ENCODE measurements at places on chromosomes 1 and 21. TPM values are rescaled to one million over a fixed set of nuclear protein-coding genes. Genes with fewer than 3 reads are reported as not detected.

DNA sequence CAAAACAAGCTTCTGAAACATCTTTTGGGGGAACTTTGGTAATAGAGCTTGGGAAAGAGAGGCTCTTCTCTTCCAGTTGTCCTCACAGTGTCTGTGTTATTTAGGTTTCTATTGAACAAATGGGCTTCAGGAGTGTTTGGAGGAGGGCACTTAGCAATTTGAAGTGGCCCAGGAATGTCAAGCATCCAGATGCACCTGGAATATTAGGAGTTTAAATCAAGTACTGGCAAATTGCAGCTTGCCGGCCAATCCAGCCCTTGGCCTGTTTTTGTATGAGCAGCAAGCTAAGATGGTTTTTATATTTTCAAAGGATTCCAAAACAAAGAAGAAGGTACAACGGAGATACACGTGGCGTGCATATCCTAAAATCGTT is 94.7 kb downstream of the CCDC185 start:
- no peaks in the 10 kb centered on the region for H3K4me1 ChIP-seq
- H3K4me3 ChIP-seq: no peak overlapping the region
- H3K36me3 ChIP-seq: no peaks in the 10 kb centered on the region
- DNase-seq: no peak

- H3K36me3 ChIP-seq: peaks cover 92% of the 10 kb centered on the region
- H3K4me1 ChIP-seq: peaks cover 12% of the 10 kb centered on the region
- DNase-seq: no peak
- no peak overlapping the region for H3K4me3 ChIP-seq
Measured at GRCh38 chr1:156475568-156476500, 24.7 kb downstream of the MEF2D start.

DNA sequence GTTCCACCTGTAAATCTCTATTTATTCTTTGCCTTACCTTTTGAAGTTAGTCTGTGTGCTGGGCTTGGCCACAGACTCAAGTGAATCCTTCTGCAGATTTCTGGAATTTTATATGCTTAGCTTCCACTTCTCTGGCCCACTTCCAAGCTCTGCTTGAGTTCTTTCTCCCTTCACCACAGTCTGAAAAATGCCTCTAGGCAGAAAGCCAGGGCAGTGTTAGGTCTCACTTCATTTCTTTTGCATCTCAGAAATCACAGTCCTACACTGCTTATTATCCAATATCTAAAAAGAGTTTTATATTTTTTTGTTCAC is 48.9 kb downstream of the INKA2 start:
- peak overlapping the region; percentile 35 for H3K27ac ChIP-seq
- no peak for DNase-seq
- no peaks in the 10 kb centered on the region for H3K27me3 ChIP-seq

- H3K4me1 ChIP-seq: no peaks in the 10 kb centered on the region
- peaks cover 2% of the 10 kb centered on the region for H3K27me3 ChIP-seq
- no peak overlapping the region for H3K27ac ChIP-seq
- H3K4me3 ChIP-seq: no peak overlapping the region
Measured at GRCh38 chr1:234262007-234262753, 111.1 kb upstream of the COA6 start.

GRCh38 chr1:177525176-177525575 is 354.4 kb downstream of the BRINP2 start:
- H3K36me3 ChIP-seq: no peaks in the 10 kb centered on the region
- no peak for DNase-seq
- H3K4me3 ChIP-seq: no peak overlapping the region
- H3K27me3 ChIP-seq: no peaks in the 10 kb centered on the region

GRCh38 chr1:9653491-9654050 is 2.0 kb downstream of the PIK3CD start:
- peak overlapping the region; percentile 70 for H3K27ac ChIP-seq
- H3K4me1 ChIP-seq: peaks cover 71% of the 10 kb centered on the region
- DNase-seq: peak; percentile 62

GRCh38 chr1:232764458-232765251 is 40.6 kb upstream of the MAP10 start:
- H3K4me1 ChIP-seq: no peaks in the 10 kb centered on the region
- H3K27me3 ChIP-seq: no peaks in the 10 kb centered on the region
- H3K4me3 ChIP-seq: no peak overlapping the region

- H3K4me3 ChIP-seq: no peak overlapping the region
- no peak for DNase-seq
- H3K27me3 ChIP-seq: peaks cover 29% of the 10 kb centered on the region
- no peak overlapping the region for H3K27ac ChIP-seq
- H3K4me1 ChIP-seq: peaks cover 13% of the 10 kb centered on the region
Measured at GRCh38 chr1:147071142-147071541, 101.1 kb downstream of the PRKAB2 start.

GRCh38 chr1:150256554-150257341 is 826 bp upstream of the CA14 start:
- H3K27me3 ChIP-seq: peaks cover 36% of the 10 kb centered on the region
- H3K4me3 ChIP-seq: no peak overlapping the region
- H3K27ac ChIP-seq: no peak overlapping the region
- H3K4me1 ChIP-seq: peaks cover 13% of the 10 kb centered on the region

The TAF1A gene
- 5.2 TPM for total RNA-seq

The NR1I3 gene
- not detected for total RNA-seq

- H3K27me3 ChIP-seq: no peaks in the 10 kb centered on the region
- peaks cover 14% of the 10 kb centered on the region for H3K36me3 ChIP-seq
- peaks cover 34% of the 10 kb centered on the region for H3K4me1 ChIP-seq
Measured at GRCh38 chr21:33299181-33299752, 25.5 kb upstream of the IFNAR1 start.

The DNASE2B gene
- not detected for total RNA-seq

GRCh38 chr1:2786329-2787162 is 14.9 kb downstream of the TTC34 start:
- DNase-seq: peak; percentile 63
- H3K27ac ChIP-seq: no peak overlapping the region
- no peak overlapping the region for H3K4me3 ChIP-seq
- no peaks in the 10 kb centered on the region for H3K36me3 ChIP-seq
- peaks cover 3% of the 10 kb centered on the region for H3K27me3 ChIP-seq
- H3K4me1 ChIP-seq: peaks cover 2% of the 10 kb centered on the region

The S100A8 gene
- total RNA-seq: 75.8 TPM

DNA sequence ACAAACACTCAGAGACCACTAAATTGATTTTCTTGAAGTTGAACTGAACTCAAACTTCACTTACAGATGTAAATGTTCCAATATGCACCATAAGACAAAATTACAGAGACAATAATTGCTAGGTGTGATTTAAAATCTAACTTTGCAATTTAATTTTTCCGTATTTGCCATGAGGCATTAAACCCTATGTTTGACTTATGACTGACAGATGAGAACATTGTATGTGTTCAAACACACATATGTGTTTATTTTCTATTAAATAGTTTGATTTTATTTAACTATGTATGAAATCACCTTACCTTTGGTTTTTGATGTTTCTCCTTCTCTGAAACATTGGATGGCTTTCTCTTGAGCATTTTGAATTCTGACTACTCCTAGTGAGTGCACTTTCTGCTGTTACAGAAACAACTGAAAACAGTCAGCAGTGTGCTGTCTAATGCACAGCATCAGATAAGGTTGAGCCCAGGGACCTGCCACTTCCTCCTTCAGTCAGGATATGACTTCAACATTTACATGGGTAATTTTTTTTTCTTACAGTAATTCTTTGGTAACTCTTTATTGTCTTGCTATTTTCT is at the start of gene SAMSN1:
SAMSN1 (minus strand) TSS at position 410 of the 575 bp plus-strand sequence; CDS start at position 356, 54 bp downstream.
- peaks cover 15% of the 10 kb centered on the region for H3K4me1 ChIP-seq
- H3K4me3 ChIP-seq: peak within 1 kb of the TSS; percentile 63
- no peaks in the 10 kb centered on the region for H3K36me3 ChIP-seq
- peak within 1 kb of the TSS; percentile 78 for H3K27ac ChIP-seq

GRCh38 chr1:56547977-56548376 is 31.4 kb downstream of the PLPP3 start:
- H3K27me3 ChIP-seq: no peaks in the 10 kb centered on the region
- no peaks in the 10 kb centered on the region for H3K4me1 ChIP-seq
- no peaks in the 10 kb centered on the region for H3K36me3 ChIP-seq
- no peak overlapping the region for H3K27ac ChIP-seq

The HRNR gene
- total RNA-seq: not detected

The TAS1R1 gene
- total RNA-seq: not detected

The CRP gene
- not detected for total RNA-seq

The C1orf198 gene
- total RNA-seq: 2.4 TPM

DNA sequence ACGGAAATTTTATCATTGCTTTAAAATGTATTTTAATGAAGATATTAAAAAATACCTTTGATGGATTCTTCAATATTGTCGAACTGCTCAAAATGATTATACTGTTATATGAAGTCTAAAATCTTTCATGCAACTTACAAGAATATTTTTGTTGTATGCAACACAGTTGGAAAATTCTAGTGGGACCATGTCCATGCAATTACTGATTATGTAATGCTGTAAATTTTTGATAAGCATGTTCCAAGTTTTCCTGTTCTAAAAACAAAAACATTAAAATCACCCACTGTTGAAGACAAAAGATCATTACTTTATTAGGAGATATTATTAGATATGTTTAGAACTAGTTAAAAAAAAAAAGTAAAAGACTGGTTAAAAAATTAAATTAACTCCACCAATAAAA is 132.8 kb downstream of the NFIA start:
- H3K4me3 ChIP-seq: no peak overlapping the region
- DNase-seq: no peak

The TLR5 gene
- total RNA-seq: 0.33 TPM

DNA sequence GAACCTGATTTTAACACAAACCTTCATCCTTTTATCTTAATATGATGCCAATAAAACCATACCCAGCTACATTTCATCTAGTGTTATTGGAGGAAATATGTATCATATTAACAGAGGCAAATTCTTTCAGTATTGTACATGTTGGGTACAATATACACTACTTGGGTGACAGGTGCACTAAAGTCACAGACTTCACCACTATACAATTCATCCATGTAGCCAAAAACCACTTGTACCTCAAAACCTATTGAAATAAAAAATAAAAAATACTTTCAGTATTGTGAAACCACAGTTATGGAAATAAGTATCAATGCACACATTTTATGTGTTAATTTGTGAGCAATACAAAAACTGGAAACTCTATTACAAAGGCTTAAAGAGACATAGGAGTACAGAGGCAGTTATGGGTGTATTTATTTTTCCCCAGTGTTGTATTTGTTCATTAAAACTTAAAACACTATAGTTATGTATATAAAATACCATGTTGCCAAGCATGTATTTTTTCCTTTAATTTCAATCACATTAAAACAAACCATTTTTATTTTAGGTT is 25.1 kb upstream of the GPR88 start:
- H3K4me3 ChIP-seq: no peak overlapping the region
- H3K27me3 ChIP-seq: no peaks in the 10 kb centered on the region
- no peak overlapping the region for H3K27ac ChIP-seq
- H3K36me3 ChIP-seq: peaks cover 48% of the 10 kb centered on the region

GRCh38 chr1:91700771-91701471 is 185.0 kb downstream of the TGFBR3 start:
- no peak for DNase-seq
- no peaks in the 10 kb centered on the region for H3K27me3 ChIP-seq
- no peak overlapping the region for H3K27ac ChIP-seq
- peaks cover 17% of the 10 kb centered on the region for H3K4me1 ChIP-seq
- no peak overlapping the region for H3K4me3 ChIP-seq

The RAB29 gene
- total RNA-seq: 69.0 TPM

DNA sequence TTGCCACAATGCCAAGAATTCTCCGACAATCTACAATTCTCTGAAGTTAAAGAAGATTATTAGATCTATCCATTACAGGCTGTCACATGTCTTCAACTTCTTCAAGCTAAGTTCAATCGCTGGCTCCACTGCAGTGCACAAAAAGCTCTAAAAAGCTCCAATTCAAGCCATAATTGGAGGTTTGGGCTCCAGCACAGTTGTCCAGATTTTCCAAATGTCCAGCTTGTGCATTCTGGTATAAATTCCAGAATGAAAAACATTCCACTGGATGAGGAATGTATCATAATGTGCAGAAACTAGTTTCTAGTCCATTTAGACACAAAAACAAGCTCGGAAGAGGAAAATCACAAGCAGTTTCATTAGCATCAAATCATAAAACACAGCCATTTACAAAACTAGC is 138.6 kb downstream of the NRIP1 start:
- no peak for DNase-seq
- no peaks in the 10 kb centered on the region for H3K4me1 ChIP-seq
- H3K27me3 ChIP-seq: no peaks in the 10 kb centered on the region
- no peak overlapping the region for H3K4me3 ChIP-seq
- no peaks in the 10 kb centered on the region for H3K36me3 ChIP-seq
- H3K27ac ChIP-seq: no peak overlapping the region

- DNase-seq: no peak
- no peaks in the 10 kb centered on the region for H3K4me1 ChIP-seq
- H3K27me3 ChIP-seq: no peaks in the 10 kb centered on the region
- no peak overlapping the region for H3K27ac ChIP-seq
- H3K4me3 ChIP-seq: no peak overlapping the region
Measured at GRCh38 chr1:59499943-59500569, 203.2 kb downstream of the FGGY start.

The MROH9 gene
- total RNA-seq: not detected

The FNBP1L gene
- total RNA-seq: 0.84 TPM

DNA sequence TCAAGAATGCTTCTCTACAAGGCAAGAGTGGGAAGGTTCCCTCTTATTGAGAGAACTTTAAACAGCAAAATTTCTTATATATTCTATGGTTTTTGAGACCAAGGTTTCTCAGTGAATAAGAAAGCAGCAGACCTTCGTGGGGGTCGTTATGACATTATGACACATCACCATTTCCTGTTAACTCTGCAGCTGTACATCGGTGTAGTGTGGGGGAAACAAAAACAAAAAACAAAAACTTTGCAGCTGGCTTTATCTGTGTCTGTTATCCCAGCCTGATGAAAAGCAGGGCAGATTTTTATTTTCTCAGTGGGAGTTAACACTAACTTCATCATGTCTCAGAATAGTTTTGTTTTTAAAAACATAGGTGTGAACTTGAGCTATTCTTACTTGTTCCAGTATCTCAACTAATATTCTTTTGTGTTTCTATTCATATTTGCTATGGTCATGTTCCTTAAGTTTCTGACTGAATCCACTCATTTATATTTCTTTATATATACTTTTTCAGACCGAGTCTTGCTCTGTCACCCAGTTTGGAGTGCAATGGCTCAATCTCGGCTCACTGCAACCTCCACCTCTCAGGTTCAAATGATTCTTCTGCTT is 2.1 kb downstream of the SDE2 start:
- no peak for DNase-seq
- no peaks in the 10 kb centered on the region for H3K27me3 ChIP-seq
- no peak overlapping the region for H3K4me3 ChIP-seq
- H3K36me3 ChIP-seq: peaks cover 35% of the 10 kb centered on the region
- peaks cover 38% of the 10 kb centered on the region for H3K4me1 ChIP-seq
- H3K27ac ChIP-seq: no peak overlapping the region

The RGS8 gene
- not detected for total RNA-seq

The GJA9 gene
- total RNA-seq: not detected

Measured in natural killer cell (primary cell).